ENCODE measurements at places on chromosomes 12 and 14.

- DNase-seq = peak; percentile 80
Measured at GRCh38 chr12:53051058-53051880, 1.4 kb downstream of the TNS2 start.

- DNase-seq = peak; percentile 82
Measured at GRCh38 chr14:69044965-69045555, 66.0 kb upstream of the ACTN1 start.

GRCh38 chr14:70108419-70108818 lies 80.3 kb downstream of the SLC8A3 start:
- no peak for DNase-seq

GRCh38 chr14:33634631-33635030 lies 316.2 kb downstream of the EGLN3 start:
- no peak for DNase-seq

DNA sequence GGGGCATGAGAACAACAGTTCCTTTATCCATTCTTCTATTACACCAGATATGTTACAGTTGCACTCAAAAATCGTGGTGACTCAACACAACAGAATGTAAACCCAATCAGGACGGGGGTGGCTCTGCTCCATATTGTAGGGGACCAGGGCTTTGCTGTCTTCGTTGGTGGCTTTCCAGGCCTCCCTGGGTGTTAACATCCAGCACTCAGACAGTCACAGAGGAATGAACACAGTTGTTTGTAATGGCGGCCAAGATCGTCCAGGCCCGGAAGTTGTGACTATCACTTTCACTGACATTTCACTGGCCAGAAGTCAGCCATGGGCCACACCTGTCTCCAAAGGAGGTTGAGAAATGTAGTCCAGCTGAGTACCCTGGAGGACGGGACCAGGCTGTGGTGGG lies 204.1 kb downstream of the CACNA1C start:
- no peak for DNase-seq

- no peak for DNase-seq
Measured at GRCh38 chr12:105479710-105480109, 149.2 kb downstream of the C12orf75 start.

- DNase-seq = no peak
Measured at GRCh38 chr14:29716150-29716549, 211.5 kb downstream of the PRKD1 start.

DNA sequence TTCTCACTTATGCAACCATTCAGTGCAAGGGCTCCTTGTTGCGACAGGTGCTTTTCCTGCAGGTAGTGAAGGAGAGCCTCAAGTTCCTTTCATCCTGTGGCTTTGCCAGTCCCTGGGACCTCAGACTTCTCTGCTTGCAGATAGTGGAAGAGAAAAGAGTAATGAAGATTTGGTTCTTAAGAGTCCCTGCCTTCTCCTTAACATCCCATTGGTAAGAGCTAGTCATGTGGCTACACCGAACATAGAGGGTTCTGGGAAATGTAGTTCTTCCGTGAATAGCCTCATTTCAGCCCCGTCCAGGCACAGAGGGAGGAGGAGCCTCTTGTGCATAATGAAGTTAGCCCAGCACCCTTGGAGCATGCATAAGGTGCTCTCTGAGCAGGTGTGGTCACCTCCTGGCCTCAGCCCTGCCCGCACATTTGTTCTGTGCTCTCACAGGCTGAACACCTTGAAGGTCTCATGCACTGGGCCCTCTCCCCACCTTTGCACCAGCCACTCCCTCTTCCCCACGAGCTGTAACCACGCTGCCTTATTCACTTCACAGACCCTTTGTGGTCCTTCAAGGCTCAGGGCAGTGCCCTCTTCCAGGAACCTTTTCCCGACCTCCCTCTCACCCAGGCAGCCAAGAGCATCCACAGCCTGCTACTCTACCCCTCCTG lies 134.0 kb downstream of the BCL11B start:
- no peak for DNase-seq

DNA sequence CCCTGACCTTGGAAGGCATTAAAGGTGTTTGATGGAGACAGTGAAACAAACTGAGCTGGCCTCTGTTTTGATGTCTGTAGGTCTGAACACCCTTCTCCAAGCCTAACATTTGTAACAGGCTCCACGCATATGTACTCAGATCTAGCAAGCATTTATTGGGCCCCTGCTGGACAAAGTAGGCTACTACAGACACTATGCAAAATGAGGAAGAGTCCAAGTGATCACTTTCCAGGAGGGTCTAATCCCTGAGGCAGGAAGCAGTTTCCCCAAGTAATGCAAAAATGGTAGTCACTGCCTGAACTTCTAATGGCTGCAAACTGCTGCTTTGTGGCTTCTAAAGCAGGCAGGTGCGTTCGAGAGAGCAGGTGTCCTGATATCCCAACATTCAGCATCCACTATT lies 405.8 kb downstream of the MED13L start:
- no peak for DNase-seq

DNA sequence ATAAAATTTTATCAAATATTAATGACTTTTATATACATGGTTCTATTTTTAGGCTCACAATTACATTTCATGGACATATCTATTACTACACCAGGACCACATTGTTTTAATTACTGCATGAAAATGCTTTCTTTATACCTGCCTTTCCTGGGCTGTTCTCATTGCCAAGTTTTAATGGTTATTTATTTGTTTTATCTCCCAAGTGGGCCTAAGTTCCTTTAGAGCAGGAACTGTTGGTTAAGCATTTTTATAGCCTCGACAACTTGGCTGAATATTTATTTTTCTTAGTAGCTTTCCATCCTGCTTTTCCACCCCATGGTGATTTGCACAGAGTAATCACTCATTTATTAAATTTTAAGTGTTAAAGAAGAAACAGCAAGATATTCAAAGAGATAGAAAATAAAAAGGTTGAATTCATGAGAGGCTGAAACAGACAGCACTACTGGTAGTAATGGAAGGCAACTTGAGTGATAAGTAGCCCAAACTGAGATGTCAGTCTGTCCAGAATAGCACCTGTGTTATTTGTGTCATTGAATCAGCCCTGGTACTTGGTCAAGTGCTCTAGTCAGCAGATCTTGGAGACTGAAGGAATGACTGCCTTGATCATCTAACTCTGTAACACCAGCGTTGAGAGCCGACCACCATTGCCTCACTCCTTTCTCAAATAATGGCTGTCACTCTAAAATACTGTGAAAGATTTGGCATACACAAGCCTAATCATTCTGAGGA lies 119.1 kb upstream of the EGLN3 start:
- no peak for DNase-seq

DNA sequence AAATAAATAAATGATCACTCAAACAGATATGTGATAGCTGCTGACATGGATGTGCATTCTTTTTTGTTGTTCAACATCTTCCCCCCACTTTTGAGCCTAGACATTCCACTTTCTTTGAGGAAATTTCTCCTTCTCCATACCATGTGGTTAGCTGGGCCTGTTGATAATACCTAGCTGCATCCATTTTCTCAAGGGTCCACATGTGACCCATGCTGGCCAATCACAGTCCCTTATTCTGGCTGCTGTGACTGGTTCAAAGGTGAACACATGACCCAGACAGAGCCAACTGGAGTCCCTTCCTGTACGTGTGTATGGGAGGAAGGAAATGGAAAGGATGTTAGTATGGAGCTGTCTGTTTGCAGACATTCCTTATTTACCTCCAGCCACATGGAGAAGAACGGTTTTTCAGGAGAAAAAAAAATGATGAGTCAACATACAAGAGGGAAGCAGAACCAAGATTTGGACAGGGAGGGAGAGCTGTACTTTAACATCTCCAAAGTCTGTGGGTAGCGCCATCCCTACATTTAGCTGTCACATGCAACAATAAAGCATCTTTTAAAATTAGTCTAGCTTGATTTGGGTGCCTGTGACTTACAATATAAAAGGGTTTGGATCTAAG lies 391.7 kb upstream of the TBX3 start:
- DNase-seq = no peak

Data from endothelial cell of umbilical vein (primary cell).